ENCODE measurements at places on chromosomes 4 and X.

GRCh38 chrX:115650916-115651315 is 89.9 kb downstream of the PLS3 start:
- DNase-seq: peak; percentile 47

GRCh38 chrX:97402333-97402732 is 518.6 kb downstream of the RPA4 start:
- DNase-seq: no peak

DNA sequence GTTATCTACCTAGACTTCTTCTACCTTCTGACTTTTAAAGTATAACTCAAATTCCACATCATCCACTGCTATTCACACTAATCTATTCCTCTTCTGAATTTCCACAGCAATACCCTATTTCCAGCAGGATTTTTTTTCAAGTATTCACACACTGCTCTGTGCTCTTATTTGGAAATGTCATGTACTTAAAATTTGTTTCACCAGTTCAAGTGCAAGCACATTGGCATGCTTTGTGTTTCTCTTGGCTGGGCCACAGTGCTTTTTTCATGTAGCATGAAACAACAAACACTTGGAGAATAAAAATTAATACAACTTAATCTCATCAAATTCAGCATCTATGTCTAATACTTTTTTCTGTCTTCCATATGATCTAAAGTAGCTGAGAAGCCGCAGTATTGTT is 161.8 kb upstream of the PCDH18 start:
- no peak for DNase-seq

GRCh38 chr4:161655148-161655547 is 508.7 kb downstream of the FSTL5 start:
- no peak for DNase-seq

DNA sequence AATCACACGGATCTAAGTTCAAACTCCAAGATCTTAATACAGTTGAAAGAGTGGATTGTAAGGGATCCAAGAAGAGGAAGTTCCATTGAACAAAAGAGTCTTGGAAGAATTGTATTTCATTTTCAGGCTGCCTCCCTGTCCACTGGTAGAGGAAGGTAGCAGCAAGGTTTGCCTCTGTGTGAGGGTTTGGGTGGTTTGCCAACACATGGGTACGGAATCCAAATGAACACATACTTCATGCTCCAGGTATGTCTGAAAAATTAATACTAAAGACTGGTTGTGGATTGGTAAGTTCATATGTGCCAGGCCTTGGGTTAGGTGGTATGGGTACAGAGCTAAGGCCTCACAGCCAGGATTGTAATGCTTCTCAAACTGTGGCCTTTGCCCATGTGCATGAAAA is 523.6 kb upstream of the BOD1L1 start:
- DNase-seq: peak; percentile 7

DNA sequence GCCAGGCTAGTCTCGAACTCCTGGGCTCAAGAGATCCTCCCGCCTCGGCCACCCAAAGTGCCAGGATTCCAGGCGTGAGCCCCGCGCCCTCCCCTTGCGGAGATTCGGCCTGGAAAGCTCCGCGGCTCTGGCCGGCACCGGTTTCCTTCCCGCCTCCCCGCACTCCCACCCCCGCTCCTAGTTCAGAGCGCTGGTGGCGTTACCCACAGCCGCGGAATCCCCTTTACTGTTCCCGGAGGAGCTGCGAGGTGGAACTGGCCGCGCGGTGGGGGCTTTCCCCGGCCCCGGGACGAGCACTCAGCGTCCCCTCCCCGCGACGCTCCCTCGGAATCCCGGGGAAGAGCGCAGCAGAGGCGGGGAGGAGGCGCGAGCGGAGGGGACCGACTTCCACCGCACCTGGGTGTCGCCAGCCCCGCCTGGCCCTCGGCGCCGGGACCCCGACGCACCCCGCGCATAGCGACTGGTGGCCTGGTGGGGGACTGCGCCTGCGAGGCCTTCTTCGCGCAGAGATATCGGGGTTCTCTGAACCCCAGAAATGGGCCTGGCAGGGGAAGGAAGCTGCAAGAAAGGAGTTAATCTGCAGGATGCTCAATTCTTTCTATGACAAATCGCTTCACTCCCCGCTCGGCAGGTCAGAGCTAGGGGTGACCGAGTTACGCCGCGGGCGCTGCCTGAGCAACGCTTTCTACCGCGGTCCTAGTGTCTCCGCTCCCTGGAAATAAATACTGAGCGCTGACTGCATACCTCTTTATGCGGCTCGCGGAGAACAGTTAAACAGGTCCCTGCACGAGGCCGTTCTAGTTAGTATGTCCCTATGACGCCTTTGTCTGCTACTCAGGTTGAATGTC is 14.6 kb upstream of the SLC25A4 start:
- DNase-seq: no peak

- peak; percentile 4 for DNase-seq
Measured at GRCh38 chr4:131091896-131092295, 1995.9 kb downstream of the C4orf33 start.

- DNase-seq: no peak
Measured at GRCh38 chrX:6904156-6904555, 243.4 kb upstream of the STS start.

DNA sequence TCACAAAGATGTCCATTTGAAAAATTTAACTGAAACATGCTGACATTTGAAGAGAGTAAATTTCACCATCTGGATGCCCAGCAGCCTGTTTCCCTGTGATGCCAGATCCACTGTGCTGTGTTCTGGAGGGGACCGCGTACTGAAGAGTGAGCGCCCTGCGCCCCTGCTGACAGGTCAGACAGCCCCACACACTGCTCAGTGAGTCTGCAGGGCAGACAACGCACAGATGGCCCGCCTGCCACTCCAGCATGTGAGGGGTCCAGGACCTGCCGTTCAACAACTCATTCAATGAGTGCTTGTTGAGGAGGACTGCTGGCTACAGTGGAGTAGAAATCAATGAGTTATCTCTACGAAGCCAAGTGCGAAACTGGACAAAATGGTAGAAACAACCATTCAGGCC is 49.2 kb downstream of the FGFRL1 start:
- DNase-seq: no peak

DNA sequence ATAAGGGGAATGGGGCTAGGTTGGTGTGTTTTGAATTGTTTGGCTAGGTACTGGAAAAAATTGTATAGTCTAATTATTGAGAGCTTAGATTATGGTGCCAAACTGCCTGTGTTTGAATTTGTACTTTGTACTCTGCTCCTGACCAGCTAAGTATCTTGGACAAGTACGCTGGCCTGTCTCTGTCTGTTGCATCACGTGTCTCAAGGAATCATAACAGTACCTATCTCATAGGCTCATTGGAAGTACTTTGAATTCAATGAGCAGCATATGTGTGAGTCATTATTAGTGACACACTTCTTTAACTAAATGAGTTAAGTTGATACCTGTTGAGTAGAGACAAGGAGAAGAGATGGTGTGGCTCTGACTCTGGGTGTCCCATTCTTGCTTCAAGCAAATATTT is 69.5 kb upstream of the MND1 start:
- no peak for DNase-seq

DNA sequence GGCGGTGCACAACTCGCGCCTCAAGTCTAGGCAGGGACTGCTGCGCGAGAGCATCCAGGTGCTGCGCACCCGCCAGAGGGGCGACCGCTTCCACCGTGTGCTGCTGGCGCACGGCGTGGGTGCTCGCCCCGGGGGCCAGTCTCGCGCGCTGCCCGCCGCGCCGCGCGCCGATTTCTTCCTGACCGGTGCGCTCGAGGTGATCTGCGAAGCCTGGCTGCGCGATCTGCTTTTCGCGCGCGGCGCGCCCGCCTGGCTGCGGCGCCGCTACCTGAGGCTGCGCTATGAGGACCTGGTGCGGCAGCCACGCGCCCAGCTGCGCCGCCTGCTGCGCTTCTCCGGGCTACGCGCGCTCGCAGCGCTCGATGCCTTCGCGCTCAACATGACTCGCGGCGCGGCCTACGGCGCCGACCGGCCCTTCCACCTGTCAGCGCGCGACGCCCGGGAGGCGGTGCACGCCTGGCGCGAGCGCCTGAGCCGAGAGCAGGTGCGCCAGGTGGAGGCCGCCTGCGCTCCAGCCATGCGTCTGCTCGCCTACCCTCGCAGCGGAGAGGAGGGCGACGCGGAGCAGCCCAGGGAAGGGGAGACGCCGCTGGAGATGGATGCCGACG is 1.3 kb downstream of the CHST7 start:
- DNase-seq: no peak

- DNase-seq: no peak
Measured at GRCh38 chrX:154093965-154094364, 3.6 kb downstream of the MECP2 start.

- no peak for DNase-seq
Measured at GRCh38 chr4:48255072-48255958, 14.3 kb downstream of the TEC start.

- no peak for DNase-seq
Measured at GRCh38 chr4:158496030-158496741, 25.5 kb upstream of the RXFP1 start.

DNA sequence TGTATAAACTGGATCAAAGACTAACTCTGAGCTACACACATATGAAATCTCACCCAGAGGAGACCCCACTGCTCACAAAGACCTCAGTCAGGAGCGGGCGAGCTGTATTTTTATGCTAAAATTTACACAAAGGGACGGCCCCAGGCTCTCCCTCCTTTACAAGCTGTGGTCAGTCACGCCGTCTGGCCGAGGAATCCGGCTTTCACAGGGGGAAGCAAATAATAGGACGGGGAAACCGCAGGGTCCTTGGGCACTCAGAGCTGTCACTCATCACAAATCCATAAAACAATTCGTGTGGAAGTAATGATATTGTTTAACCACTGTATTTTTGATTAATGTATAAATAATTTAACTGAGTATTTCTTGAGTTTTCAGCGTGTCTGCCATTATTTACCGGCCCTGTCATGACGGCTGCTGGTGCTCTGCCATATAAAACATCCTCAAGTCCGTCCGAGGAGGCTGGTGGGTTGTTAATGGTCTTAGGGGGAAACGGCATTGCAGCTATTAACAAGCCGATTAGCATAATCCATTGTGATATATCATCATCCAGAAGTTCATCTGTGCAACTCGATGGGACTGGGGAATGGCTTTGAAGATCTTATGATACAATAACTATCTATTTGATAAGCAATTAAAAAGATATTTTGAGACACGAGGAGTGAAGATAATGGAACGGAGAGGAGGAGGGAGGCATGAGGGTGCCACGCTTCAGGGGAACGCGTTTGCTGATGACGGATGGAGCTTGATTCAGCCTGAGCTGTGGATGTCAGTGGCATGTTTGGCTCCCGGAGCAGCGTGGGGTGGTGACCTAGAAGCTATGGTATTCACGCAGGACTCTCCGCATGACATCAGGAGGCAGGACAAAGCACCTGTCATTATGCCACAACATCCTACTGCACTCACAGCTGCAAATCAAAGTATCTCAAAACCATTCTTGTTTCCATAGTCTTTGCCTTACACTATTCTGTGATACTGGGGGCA is 150.9 kb downstream of the SHOX start:
- no peak for DNase-seq

GRCh38 chr4:153183146-153183545 is 21.1 kb upstream of the TRIM2 start:
- no peak for DNase-seq

DNA sequence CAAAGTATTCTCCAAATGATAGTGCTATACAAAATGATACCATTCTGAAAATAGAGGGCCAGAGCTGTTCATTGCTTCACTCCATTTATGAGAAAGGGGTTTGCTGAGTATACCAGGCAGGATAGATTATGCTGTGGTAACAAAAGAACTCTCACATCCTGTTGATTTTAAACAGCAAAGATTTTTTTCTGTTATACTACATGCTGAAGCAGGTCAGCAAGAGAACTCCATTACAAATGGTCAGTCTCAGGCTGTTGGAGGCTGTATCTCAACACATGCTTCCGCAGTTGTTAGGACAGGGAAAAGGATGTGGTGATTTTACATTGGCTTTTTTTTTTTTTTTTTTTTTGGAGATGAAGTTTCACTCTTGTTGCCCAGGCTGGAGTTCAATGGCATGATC is 13.7 kb upstream of the KLHL5 start:
- peak; percentile 26 for DNase-seq

- peak; percentile 34 for DNase-seq
Measured at GRCh38 chrX:39764441-39764914, 333.3 kb downstream of the BCOR start.

DNA sequence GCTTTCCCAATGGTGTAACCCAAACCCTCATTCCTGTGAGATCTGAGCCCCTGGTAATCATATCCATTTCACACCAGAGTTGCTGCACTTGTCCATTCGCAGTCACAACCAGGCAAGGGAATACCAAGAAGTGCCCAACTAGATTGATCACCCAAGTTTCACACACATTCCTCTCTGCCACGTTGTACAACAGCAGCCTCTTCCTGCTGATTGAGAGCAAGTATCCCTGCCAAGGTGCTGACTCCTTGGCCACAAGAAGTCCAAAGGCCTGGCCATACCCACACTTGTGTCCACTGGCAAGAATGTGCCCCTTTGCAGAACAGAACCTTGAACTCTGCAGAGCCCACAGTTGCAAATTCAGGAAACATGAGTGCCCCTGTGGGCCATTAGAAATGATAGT is 6.5 kb upstream of the ACOT9 start:
- no peak for DNase-seq

DNA sequence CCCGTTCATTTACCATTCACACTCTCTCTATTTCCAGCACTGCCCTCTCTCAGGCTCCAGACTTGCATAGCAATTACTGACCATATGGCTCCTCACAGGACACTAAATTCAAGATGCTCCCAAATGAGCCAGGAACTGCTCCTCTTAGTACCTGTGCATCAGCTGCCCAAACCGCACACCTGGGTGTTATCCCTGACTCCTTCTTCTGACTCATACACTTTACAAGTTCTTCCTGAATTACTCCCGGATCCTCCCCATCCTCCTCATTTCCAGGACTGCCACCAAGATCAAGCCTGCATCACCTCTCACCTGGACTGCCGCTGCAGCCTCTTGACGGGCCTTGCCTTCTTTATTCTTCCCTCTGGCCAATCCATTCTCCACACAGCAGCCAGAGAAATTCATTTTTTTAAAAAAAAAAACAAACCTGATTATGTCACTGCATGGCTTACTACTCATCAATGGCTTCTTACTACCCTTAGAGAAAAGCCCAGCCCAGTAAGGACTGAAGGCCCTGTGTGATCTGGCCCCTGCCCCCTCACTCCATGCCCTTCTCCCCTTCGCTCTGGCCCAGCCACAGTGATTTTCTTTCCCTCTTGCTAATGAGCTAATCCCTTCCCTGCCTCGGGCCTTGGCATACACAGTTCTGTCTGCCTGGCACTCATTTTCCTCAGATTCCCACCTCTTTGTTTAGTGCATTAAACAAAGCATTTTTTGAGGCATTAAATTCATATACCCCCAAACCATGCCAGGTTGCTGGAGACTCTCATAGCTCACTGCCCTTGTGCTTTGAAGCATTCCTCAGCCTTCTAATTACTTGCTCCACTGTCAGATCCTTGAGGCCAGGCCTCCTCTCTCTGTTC is 92.0 kb downstream of the PDGFRA start:
- DNase-seq: no peak

DNA sequence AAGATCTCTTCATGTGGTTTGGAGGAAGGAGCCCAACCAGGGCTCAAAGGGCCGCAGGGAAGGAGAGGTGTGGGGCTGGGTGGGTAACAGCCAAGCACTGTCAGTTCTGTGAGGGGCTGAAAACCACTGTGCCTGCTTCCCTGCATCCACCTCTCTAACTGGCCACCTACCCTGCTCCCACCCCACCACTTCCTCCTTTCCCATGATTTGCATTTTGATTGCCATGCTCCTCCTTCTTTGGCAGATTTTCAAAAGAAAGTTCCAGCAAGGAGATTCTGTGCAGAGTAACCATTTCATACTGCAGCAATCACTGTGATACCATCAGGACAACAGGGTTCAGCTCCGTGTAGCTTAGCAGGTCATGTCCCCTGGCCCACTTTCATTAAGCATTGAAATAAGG is 1.8 kb downstream of the ZNF674 start:
- no peak for DNase-seq
